ENCODE measurements at places on chromosomes 6 and 20.
A peak's percentile ranks its signal among the peaks of the same experiment; 100 is the strongest.

GRCh38 chr6:105035299-105035698 is 78.4 kb downstream of the LIN28B start:
- DNase-seq, result no peak

DNA sequence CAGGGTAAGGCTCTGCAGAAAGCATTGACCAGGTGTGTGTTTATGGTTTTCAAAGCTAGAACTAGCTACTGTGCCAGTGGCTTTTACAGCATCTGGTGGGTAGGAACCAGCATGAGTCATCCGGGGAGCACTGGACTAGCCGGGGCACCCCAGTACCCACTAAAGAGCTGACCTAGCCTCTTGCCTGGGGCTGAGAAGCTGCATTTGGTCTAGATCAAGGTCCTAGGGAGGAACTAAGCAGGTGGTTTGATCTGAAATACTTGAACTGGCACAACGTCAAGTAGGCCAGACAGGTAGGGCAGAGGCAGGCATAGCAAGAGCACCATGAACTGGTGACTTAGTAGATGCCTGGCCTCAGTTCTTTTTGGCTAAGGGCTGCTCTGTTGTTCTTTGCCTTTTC is 109.8 kb upstream of the PTPRK start:
- no peak for DNase-seq

GRCh38 chr20:3929713-3930060 is 40.5 kb downstream of the PANK2 start:
- DNase-seq, result no peak

- no peak for DNase-seq
These were observed 56.9 kb downstream of the CSE1L start for GRCh38 chr20:49103019-49103418.

DNA sequence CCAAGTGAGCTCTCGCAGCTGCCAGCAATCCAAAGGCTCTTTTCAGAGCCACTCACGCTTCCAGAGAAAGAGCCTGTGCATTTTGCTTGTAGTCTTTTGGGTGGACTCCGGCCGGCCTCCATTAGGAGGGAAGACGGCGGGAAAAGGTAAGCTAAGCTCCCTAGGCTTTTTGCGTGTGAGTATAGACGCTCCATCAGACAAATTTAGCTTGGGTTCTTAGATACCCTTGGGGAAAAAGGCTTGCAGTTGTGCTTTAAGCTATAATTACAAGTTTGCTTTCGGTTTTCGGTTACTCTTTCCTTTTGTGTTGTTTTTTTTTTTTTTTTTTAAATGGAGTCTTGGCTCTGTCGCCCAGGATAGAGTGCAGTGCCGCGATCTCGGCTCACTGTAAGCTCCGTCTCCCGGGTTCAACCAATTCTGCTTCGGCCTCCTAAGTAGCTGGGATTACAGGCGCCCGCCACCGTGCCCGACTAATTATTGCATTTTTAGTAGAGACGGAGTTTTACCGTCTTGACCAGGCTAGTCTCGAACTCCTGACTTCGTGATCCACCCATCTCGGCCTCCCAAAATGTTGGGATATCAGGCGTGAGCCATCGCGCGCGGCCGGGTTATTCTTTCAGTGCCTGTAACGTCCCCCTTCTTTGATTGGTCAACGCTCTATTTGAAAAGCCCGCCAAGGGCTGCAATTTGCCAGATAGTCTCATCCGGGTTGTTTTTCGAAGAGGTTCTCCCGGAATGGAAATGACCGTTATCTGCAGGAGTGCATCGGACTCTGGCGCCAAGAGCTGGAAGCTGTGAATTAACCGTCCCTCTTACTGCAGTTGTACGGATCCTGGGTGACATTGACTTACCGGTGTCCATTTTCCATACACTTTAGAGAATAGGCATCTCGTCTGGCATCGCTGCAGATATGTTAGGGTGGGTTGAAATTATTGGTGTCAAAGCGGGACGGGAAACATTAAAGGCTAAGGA is 18.1 kb downstream of the OR2B2 start:
- DNase-seq, result peak; percentile 60

GRCh38 chr20:2691127-2691526 is 1.5 kb upstream of the EBF4 start:
- DNase-seq, result no peak

GRCh38 chr6:131914967-131915751 is 36.0 kb downstream of the CCN2 start:
- DNase-seq, result peak; percentile 9

GRCh38 chr6:128494440-128494839 is 26.0 kb downstream of the PTPRK start:
- no peak for DNase-seq

DNA sequence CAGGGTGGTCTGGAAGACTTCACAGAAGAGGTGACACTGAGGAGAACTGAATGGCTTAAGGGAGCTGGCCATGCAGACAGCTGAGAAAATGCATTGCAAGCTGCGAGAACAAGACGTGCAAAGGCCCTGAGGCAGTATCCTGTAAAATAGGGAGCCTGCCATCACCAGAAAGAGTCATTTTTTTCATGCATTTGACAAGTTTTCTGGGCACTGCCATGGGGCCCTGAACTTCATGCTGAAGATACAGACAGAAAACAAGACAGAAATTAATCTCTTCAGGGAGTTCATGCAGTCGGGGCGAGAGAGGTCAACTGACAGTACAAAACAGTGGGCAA is 28.9 kb upstream of the NFATC2 start:
- no peak for DNase-seq

DNA sequence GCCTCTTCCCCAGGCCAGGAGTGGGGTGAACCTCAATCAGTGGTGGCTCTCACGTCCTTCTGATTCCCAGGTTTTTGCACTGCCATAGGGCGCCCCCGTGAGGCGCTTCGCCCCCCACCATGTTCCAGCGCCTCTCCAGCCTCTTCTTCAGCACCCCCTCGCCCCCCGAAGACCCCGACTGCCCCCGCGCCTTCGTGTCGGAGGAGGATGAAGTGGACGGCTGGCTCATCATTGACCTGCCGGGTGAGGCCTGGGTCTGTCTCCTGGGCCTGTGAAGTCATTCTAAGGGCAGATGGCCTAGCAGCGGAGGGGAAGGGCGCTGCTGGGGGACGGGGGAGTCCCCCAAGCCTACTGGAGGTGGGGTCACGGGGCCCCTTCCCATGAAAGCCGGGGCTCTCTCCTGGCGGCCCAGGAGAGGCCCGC is 4.5 kb downstream of the TP53INP2 start:
- peak; percentile 34 for DNase-seq

DNA sequence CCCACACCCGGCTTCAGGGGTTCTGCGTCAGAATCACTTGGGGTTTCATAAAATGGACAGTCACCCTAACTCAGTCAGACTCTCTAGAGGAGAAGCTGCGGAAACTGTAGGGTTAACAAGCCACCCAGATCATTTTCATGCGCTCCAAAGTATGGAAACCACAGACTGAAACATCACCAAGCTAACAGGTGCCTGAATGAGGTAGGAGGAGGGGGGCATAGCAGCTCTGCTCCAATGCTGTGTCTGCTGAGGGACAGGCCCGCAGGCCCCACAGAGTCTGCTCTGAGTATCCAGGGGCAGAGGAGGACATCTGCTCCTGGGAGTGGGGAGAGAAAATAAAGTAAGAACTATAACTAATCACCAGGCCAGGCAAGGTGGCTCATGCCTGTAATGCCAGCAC is 97.1 kb upstream of the AKAP12 start:
- no peak for DNase-seq

DNA sequence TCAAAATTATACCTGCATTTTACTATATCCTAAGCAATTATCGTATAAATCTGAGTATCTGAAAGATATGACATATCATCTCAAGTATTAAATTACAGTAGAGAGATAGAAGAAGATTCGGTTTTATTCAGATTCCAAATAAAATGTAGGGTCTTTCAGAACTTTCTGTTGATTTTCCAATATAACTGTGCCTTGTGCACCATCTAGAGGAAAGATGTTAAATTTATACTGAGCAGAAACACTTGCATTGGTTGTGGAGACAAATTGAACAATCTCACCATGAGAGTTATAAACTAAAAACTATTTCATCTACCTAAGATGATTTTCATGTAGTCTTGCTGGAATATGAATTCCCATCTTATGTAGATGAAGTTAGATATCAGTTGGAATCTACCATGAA is 26.8 kb upstream of the HSF2 start:
- no peak for DNase-seq

DNA sequence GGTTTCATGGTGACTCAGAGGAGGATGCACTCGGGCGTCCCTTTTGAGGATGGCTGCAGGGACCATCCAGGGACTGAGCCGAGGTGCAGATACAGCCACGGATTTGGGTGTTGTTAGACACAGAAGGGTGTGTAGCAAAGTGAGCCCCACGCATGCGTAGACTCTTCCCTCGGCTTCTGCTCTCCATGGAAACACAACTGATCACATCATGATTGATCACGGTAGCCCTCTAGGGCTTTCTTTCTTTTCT is 606 bp upstream of the ULBP1 start:
- no peak for DNase-seq

DNA sequence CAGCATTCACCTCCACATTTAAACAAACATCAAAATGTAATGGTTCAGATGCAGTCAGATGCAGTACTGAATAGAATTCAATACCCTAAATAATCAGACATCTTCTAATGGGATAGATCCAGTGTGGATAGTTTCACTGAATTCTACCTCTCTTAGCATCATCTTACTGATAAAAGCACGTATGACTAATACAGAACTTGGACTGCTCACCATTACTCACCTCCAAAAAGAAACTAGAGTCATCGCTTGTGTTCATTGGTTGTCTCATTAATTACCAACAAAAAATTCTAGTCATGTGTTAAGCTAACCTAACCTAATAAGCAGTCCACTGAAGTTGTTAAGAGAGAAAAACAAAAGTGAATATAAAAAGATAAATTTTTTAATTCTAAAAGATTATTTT is 165.9 kb upstream of the IRAK1BP1 start:
- DNase-seq, result no peak

DNA sequence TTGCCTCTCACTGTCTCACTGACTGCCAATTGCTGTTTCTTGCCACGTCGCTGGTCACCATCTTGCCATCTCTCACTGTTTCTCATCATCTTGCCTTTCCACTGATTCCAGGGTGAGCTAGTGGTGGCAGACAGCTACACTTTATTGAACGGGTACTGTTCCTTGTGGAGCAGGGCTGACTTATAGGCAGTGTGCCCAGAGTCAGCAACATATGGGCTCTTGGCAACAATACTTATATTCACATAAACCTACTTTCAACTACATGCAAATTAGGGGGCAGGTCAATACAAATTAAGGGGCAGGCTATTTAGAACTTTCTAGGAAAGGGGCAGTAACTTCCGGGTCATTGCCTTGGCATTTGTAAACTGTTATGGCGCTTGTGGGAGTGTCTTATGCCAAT is 186.2 kb upstream of the SYNDIG1 start:
- no peak for DNase-seq

DNA sequence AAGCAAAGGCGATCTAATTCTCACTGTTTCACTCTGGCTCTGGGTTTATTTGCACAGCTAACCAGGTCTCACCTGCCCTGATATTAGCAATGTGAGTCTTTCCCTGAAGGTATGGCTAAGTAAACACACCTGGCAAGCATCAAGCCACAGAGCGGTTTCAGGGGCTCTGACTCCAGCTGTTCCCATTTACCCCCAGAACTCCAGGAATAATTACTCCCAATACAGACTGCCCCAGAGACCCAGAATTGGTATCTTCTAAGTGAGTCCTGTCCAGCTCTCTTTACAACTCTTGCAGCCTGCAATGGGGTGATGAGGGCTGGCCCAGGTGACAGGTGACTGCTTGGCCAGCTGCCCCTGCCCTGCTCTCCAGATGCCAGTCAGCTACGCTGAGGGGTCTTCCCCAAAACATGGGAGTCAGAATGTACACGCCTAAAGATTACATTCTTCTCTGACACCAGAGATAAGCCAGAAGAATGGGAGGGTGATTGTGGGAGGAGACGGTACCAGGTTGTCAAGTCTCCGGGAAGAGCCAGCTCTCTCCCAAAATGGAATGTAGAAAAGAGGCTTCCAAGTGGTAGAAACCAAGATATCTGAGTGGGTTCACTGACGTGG is 4.9 kb upstream of the LRRN4 start:
- no peak for DNase-seq

DNA sequence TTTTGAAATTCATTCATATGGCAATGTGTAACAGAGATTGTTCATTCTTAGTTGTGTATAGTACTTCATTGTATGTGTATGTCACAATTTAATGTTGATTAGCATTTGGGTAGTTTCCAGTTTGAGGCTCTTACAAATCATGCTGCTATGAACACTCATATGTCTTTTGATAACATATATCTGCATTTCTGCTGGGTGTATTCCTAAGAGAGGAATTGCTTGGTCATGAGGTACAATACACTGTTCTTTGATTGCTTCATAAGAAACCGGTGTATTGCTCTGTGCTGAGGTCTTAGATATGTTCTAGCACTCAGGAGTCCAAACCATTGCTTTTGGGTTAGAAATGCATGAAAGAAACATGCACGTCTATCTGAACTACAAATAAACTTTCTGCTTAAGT is 492.9 kb upstream of the JAG1 start:
- no peak for DNase-seq

DNA sequence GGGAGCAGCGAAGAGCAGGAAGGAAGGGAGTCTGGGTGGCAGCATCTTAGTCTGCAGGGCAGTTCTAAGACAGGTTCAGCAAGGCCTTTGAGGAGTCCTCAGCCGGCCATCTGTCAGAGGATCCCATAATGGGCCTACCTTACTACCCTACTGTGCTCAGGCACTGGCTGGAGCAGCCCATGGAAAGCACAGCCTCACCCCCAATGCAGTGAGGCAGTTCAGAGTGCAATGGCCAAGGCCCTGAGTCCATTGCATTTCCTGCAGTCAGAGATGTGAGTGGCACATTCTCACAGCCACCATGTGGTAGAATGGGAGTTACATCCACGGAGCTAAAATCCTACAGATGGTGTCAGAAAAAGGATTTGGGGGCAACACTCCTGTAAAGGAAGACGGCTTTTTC is 19.4 kb upstream of the OVOL2 start:
- DNase-seq, result no peak

- DNase-seq, result no peak
These were observed 19.9 kb upstream of the PREX1 start for GRCh38 chr20:48847498-48848205.

GRCh38 chr6:135909737-135910387 is 58.4 kb downstream of the PDE7B start:
- DNase-seq, result no peak

DNA sequence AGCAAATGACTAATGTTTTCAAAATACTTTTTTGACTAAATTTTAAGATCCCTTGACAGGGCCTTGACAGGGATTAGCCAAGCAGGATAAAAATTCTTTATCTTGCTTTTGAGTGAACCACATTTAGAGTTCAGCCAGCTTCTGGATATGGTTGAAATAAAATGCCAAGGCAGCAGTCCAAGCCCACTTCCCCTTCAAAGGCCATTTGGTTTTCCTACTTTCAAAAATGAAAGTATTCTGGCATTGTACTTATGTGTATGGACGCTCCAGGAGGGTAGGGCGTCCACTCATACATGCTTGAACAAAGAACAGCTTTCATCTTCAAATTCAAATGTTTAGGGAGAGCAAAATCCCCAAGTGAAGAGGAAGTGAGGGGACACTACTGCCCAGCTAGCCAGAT is 82.3 kb upstream of the BCLAF1 start:
- no peak for DNase-seq

GRCh38 chr6:42974919-42975505 is 4.0 kb downstream of the PEX6 start:
- DNase-seq, result no peak

GRCh38 chr20:24382743-24383142 is 86.7 kb upstream of the SYNDIG1 start:
- no peak for DNase-seq

- DNase-seq, result no peak
These were observed 85.3 kb downstream of the DLGAP4 start for GRCh38 chr20:36391456-36391855.
